ENCODE measurements at places on chromosomes 2 and 18.

- peak; percentile 2 for DNase-seq
These were observed 584 bp downstream of the BOLA3 start for GRCh38 chr2:74146929-74147726.

DNA sequence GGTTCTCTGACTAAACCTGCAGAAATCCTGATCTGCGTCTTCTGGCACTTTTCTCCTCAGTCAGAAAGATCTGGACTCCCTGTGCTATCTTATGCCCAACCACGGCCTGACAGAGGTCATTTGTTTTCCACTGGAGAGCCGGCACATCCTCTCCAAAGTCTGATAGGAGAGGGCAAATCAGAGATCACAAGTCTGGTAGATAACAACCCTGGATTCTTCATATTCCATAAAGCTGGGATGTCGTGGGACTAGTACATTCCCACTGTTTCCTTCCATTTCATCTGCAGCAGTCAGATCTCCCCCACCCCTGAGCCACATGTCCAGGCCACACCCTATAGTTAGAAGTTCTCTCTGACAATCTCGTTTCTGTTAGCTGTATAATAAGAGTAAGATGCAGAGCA, 157.0 kb downstream of the MGAT5 start:
- no peak for DNase-seq

- DNase-seq: peak; percentile 4
These were observed 171.8 kb downstream of the ICOS start for GRCh38 chr2:204108330-204108751.

GRCh38 chr2:7452110-7452876, 535.1 kb downstream of the RNF144A start:
- DNase-seq: no peak

DNA sequence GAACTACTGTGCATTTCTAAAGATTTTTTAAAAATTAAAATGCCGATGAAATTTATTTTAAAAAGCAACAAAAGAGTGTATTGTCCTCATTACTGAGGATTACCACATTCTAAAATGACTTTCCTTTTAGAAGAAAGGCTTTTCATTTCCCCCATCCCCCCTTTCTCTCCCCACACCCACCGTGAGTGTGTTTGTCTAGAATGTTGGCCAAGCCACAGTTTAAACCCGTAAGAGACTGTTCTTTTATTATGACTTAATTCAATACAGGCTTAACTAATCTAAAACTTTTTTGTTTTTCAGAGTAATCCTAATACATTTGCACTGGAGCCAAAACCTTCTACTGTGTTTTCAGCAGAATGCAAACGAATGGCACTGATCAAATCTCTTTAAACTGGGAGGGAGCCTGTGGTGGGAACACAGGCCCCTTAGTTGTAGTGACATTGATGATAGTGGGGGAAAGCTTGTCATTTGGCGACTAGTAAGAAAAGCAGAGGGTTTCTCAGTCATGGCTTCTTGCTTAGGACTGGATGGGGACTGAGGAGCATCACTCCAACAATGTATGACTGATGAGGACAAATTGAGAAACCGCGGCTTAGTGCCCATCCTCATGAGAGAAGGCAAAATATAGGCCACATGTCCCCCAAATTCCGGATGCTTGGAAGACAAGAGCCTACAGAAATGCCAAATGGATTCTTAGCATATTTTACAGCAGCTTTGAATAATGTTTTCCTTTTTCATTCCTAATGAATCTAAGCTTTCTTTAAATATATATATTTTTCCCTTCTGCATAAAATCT, 154.0 kb upstream of the SMIM21 start:
- DNase-seq: no peak

GRCh38 chr2:183995632-183996031, 602.7 kb upstream of the ZNF804A start:
- no peak for DNase-seq

DNA sequence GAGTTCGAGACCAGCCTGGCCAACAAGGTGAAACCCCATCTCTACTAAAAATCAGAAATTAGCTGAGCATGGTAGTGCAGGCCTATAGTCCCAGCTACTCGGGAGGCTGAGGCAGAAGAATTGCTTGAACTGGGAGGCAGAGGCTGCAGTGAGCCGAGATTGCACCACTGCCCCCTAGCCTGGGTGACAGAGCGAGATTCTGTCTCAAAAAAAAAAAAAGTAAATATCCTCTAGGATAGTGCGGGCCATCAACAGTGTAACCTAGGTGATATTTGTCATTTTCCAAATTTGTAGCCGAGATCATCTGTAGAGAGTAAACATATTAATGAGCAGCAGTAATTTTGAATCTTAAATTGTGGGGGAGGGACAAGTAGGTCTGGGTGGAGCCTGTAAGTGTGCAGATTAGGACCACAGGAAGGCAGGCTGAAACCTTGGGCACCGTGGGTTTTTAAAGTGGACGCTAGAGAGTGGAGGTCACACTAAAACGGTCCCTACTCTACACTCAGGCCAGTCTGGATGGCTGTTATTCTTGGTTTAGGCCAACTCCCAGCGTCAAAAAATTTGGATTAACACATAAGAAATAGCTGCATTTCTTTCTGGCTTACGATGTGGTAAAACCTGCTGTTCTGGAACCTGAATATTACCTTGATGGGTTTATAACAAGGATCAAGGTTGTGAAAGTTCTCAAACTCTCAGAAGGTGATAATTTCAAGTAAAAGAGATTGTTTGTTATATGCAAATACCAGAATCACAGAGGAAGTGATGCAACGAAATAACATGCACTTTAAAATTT, 22.7 kb upstream of the TET3 start:
- no peak for DNase-seq
